ENCODE measurements at places on chromosomes 5 and 9.

- DNase-seq = no peak
These were observed 230.5 kb upstream of the IZUMO3 start for GRCh38 chr9:24776226-24776625.

GRCh38 chr9:90598191-90598590 lies 44.4 kb downstream of the DIRAS2 start:
- no peak for DNase-seq

GRCh38 chr5:178624631-178625546 lies 2.0 kb downstream of the CLK4 start:
- no peak for DNase-seq

GRCh38 chr5:50733741-50734140 lies 67.3 kb downstream of the PARP8 start:
- no peak for DNase-seq

- no peak for DNase-seq
These were observed 256.3 kb downstream of the SMARCA2 start for GRCh38 chr9:2271426-2271825.

DNA sequence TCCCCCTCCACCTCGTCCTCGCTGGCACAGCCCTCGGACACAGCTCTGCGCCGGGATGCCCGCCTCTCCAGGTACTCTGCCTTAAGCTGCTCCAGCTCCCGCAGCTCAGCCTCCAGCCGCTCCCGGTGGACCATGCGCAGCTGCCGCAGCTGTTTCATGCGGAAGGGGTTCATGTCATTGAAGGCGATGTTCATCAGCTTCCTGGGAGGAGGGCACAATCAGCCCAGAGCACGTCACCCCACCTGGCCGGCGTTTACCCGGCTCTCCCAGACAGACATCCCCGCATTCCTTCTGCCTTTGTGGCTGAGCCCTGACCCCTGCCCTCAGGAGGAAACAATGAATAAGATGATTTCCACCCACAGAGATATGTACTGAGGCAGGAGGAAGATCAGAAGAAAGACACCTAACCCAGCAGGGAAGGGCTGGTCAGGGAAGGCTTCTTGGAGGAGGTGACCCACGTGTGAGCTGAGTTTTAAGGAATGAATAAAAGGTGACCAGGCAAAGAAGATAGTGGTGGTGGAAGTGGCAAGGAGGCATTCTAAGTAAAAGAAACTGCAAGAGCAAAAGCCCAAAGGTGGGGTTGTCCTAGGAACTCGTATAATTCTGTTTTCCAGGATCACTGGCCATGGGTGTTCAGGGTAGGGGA lies 7.1 kb upstream of the CORO2A start:
- no peak for DNase-seq

Measured in Calu3 (cell line).